Gastrocnemius medialis (tissue), 4 donors: ENCODE measurements at places on chromosomes 7 and 10.

DNA sequence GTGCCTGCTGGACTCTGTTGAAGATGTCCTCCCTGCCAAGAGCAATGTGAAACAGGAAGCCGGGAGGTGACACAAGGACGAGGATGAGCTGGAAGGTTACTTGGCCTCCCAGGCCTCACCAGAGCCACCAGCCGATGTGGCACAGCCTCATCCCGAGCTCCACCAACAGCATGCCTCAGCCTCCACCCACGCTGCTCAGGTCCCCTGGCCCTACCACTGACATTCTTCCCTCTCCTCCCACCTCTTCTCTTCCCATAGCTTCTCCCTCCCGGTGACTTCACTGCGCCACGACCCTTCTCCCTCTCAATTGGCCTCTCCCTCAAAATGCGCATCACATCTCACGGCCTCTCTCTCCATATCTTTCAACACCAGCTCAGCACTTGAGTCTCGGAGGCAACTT is 249.9 kb downstream of the SKAP2 start:
- no peak for DNase-seq
- no peaks in the 10 kb centered on the region for H3K4me1 ChIP-seq
- H3K27me3 ChIP-seq: no peaks in the 10 kb centered on the region
- H3K27ac ChIP-seq: no peak overlapping the region
- no peak overlapping the region for H3K4me3 ChIP-seq

DNA sequence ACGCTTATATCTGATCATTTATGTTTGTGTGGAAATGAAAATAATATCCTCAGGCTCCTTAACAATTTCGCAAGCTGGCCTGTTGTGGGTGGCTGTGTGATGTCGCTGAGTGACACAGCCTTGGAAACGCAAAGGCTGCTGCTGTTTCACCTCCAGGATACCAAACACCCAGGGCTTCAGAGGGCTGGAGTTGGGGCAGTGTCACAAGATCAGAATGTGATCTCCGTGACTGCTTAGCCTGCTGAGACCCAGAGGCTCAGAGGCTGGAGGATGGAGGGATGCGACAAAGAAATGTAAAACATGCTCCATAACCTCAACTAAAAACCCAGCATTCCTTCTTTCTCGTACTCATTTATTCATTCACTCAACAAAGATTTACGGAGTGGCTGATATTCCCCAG is 37.2 kb upstream of the BMPER start:
- H3K36me3 ChIP-seq: no peaks in the 10 kb centered on the region
- H3K27ac ChIP-seq: peak overlapping the region; percentile 10
- H3K27me3 ChIP-seq: no peaks in the 10 kb centered on the region
- H3K4me3 ChIP-seq: no peak overlapping the region
- no peak for DNase-seq

GRCh38 chr10:88392222-88392621 is 190.9 kb downstream of the RNLS start:
- no peaks in the 10 kb centered on the region for H3K27me3 ChIP-seq
- no peak overlapping the region for H3K27ac ChIP-seq
- no peak for DNase-seq
- no peak overlapping the region for H3K4me3 ChIP-seq
- H3K36me3 ChIP-seq: no peaks in the 10 kb centered on the region

- no peak overlapping the region for H3K4me3 ChIP-seq
- no peaks in the 10 kb centered on the region for H3K36me3 ChIP-seq
- no peak overlapping the region for H3K27ac ChIP-seq
- H3K4me1 ChIP-seq: no peaks in the 10 kb centered on the region
- no peaks in the 10 kb centered on the region for H3K27me3 ChIP-seq
These were observed 34.7 kb upstream of the HPS1 start for GRCh38 chr10:98481404-98481945.

DNA sequence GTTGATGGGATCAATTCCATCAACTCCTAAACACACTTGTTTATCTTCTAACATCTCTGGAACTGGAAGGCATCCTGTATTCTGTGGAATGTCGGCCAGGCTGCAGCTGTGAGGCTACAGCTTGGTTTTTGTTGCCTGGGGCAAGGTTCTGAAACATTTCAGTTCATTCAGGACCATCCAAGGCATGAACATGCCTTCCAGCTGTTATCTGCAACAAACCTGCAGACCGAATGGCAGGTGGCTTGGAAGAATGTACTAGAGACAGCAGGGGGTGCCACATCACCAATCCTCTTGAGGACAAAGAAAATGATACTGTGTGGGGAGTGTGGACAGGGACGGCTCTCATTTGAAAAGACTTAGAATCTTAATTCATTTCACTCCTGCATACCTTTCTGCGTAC is 12.4 kb downstream of the PAPOLB start:
- H3K27ac ChIP-seq: no peak overlapping the region
- H3K4me1 ChIP-seq: no peaks in the 10 kb centered on the region
- no peaks in the 10 kb centered on the region for H3K27me3 ChIP-seq
- no peak for DNase-seq

- no peaks in the 10 kb centered on the region for H3K4me1 ChIP-seq
- no peak for DNase-seq
- H3K27me3 ChIP-seq: no peaks in the 10 kb centered on the region
- no peak overlapping the region for H3K27ac ChIP-seq
These were observed 20.2 kb upstream of the SRPK2 start for GRCh38 chr7:105408791-105409410.

- no peaks in the 10 kb centered on the region for H3K27me3 ChIP-seq
- no peak overlapping the region for H3K27ac ChIP-seq
- H3K4me3 ChIP-seq: no peak overlapping the region
- H3K36me3 ChIP-seq: no peaks in the 10 kb centered on the region
These were observed 33.2 kb upstream of the CNPY1 start for GRCh38 chr7:155579565-155579964.
